ENCODE measurements at places on chromosomes 7 and 10. TPM values are rescaled to one million over a fixed set of nuclear protein-coding genes. Genes with fewer than 3 reads are reported as not detected.
A peak's percentile ranks its signal among the peaks of the same experiment; 100 is the strongest.

GRCh38 chr10:64394744-64395143 lies 873.5 kb downstream of the REEP3 start:
- H3K4me3 ChIP-seq: no peak overlapping the region
- no peaks in the 10 kb centered on the region for H3K36me3 ChIP-seq
- no peak for DNase-seq
- no peaks in the 10 kb centered on the region for H3K4me1 ChIP-seq

DNA sequence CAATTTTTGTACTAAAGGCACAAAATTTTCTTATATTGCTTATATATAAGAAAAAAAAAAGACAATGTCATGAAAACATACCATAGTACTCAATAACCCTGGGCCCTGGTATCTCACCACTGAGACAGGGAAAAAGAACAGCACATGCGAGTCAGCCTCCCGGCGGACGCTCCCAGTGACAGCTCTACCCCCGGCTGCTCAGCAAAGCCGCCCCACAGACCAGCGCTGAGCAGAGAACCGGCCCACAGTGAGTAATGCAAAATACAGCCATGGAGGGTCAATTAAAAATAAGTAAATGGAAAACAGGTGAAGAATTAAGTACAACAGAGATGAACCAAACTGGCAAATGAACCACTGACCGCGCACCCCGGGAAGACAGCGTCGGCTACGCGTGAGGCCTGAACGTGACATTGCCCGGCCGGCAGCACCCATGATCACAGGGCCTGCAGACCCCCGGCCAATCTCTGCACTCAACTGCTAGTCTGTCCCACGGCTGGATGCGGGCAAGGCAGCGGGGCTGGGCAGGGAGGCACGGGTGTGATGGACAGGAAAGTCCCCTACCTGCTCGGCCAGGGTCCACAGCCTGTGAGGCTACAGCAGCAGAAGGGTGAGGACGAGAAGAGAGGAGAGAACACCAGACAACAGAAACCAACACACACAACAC lies 175.9 kb downstream of the ZMYND11 start:
- no peak overlapping the region for H3K27ac ChIP-seq
- peaks cover 38% of the 10 kb centered on the region for H3K4me1 ChIP-seq
- H3K4me3 ChIP-seq: no peak overlapping the region
- H3K36me3 ChIP-seq: no peaks in the 10 kb centered on the region
- H3K27me3 ChIP-seq: no peaks in the 10 kb centered on the region
- no peak for DNase-seq

Gene TMEM120A
- total RNA-seq: 18.9 TPM

DNA sequence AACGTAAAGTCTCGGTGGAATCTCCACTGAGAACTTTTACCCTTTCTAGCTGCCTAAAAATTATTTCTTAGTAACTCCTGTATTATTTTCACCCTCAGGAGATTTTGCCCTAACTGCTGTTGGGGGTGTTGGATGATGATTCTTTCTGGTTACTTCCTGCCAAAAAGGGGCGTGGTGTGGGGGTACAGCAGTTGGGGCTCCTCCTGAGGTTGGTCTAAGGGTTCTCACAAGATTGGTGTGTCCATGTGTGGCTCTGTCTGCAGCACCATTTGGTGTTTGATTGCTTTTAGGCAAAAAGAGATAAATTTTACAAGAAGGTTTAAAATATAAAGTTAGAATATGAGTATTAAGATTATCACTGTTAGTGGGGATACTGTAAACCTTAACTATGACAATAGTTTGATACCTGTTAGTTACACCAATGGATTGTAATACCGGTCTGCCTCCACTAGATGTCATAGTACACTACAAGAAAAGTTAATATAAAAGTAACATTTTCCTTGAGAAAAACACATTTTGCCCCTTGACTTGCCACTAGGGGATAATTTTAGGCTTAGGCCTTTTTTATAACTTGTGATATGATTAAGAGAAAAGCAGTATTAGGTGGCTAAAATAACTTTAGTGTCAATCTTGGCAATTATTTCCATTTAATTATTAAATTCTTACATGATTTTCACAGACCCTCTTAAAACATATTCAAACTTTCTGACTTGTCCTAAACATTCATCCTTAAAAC lies 928.7 kb downstream of the IPMK start:
- no peak overlapping the region for H3K4me3 ChIP-seq
- peak; percentile 55 for DNase-seq
- no peaks in the 10 kb centered on the region for H3K4me1 ChIP-seq
- no peaks in the 10 kb centered on the region for H3K27me3 ChIP-seq
- no peak overlapping the region for H3K27ac ChIP-seq

- H3K36me3 ChIP-seq: no peaks in the 10 kb centered on the region
- peaks cover 41% of the 10 kb centered on the region for H3K27me3 ChIP-seq
- no peaks in the 10 kb centered on the region for H3K4me1 ChIP-seq
- no peak overlapping the region for H3K27ac ChIP-seq
- H3K4me3 ChIP-seq: no peak overlapping the region
- no peak for DNase-seq
Observed at GRCh38 chr7:112515989-112516388, 35.2 kb downstream of the LSMEM1 start.

Gene MKI67
- 242 TPM for total RNA-seq

Gene ANXA8
- total RNA-seq: not detected

DNA sequence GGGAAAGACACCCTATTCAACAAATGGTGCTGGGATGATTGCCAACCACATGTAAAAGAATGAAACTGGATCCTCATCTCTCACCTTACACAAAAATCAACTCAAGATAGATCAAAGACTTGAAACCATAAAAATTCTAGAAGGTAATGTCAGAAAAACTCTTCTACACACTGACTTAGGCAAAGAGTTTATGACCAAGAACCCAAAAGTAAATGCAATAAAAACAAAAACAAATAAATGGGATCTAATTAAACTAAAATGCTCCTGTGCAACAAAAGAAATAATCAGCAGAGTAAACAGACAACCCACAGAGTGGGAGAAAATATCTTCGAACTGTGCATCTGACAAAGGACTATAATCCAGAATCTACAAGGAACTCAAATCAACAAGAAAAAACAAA lies 504.2 kb upstream of the MBL2 start:
- DNase-seq: no peak
- H3K27me3 ChIP-seq: no peaks in the 10 kb centered on the region
- no peaks in the 10 kb centered on the region for H3K4me1 ChIP-seq
- no peak overlapping the region for H3K27ac ChIP-seq

- DNase-seq: no peak
- no peaks in the 10 kb centered on the region for H3K27me3 ChIP-seq
- no peaks in the 10 kb centered on the region for H3K4me1 ChIP-seq
- no peak overlapping the region for H3K4me3 ChIP-seq
Observed at GRCh38 chr10:133442191-133442966, 11.4 kb upstream of the SCART1 start.

- H3K36me3 ChIP-seq: no peaks in the 10 kb centered on the region
- DNase-seq: no peak
Observed at GRCh38 chr10:132383751-132384196, 13.2 kb upstream of the PWWP2B start.

GRCh38 chr7:68420342-68421192 lies 1177.7 kb upstream of the AUTS2 start:
- H3K27me3 ChIP-seq: no peaks in the 10 kb centered on the region
- no peak overlapping the region for H3K4me3 ChIP-seq
- H3K4me1 ChIP-seq: peaks cover 4% of the 10 kb centered on the region
- no peaks in the 10 kb centered on the region for H3K36me3 ChIP-seq
- no peak for DNase-seq

DNA sequence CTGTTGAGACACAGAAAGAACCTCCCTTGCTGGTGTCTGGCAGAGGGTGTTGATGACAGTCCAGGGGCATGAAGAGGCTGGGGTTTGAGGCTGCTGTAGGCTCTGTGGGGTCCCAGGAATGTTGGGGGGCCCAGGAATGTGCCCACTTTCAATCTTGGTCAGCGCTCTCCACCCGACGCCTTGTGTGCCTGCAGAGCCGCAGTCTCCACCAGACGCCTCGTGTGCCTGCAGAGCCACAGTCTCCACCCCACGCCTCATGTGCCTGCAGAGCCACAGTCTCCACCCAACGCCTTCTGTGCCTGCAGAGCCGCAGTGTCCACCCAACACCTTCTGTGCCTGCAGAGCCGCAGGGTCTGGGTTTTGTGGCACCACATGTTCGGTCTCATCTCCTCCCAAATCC lies 84.0 kb downstream of the ADARB2 start:
- H3K36me3 ChIP-seq: no peaks in the 10 kb centered on the region
- H3K4me1 ChIP-seq: no peaks in the 10 kb centered on the region
- H3K27me3 ChIP-seq: peaks cover 65% of the 10 kb centered on the region

Gene LMOD2
- not detected for total RNA-seq

GRCh38 chr10:78505657-78506056 lies 472.0 kb downstream of the RPS24 start:
- no peaks in the 10 kb centered on the region for H3K36me3 ChIP-seq
- no peaks in the 10 kb centered on the region for H3K27me3 ChIP-seq

DNA sequence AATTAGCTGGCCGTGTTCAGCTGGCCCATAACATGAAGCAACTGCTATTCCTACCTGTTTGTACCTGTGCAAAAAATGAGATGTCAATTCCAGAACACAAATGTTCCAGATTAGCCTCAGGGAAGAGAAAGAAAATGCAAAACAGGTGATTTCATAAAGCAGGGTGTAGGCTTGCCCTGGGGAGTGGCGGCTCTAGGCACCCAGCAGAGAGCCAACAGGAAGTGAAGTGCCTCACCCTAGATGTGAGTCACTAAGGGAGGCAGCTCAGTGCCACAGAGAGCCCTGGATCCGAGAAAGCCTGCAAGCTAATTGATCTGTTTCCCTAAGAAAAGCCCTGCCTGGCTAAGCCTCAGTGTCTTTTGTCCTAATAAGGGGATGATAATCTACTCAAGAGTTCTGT lies 240.0 kb downstream of the ARHGAP21 start:
- H3K27ac ChIP-seq: peak overlapping the region; percentile 62
- H3K4me1 ChIP-seq: peaks cover 41% of the 10 kb centered on the region
- H3K4me3 ChIP-seq: no peak overlapping the region
- H3K36me3 ChIP-seq: peaks cover 38% of the 10 kb centered on the region
- H3K27me3 ChIP-seq: no peaks in the 10 kb centered on the region
- DNase-seq: peak; percentile 95

DNA sequence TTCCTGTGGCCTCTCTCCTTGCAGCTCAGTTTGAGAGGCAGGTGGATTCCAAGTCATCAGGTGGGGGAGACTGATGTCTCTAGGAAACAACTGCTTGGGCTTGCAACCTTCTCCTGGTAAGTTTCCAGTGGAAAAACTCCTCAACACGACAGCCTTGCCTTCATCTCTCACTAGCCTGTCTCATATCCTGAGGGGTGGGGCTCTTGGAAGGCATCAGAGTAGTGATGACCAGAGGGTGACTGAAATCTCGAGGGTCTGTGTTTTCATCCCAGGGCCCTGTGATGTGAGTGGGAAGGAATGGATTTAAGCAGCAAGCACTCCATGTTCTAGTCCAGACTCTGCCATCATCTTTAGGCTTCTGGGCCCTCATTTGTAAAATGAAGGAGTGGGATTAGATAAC lies 107.0 kb downstream of the NRP1 start:
- no peak for DNase-seq
- H3K27ac ChIP-seq: peak overlapping the region; percentile 39
- no peak overlapping the region for H3K4me3 ChIP-seq
- no peaks in the 10 kb centered on the region for H3K36me3 ChIP-seq
- H3K4me1 ChIP-seq: peaks cover 43% of the 10 kb centered on the region
- no peaks in the 10 kb centered on the region for H3K27me3 ChIP-seq

Gene GRK5
- total RNA-seq: 58.2 TPM

GRCh38 chr10:76778914-76779795 lies 858.5 kb downstream of the KCNMA1 start:
- no peaks in the 10 kb centered on the region for H3K36me3 ChIP-seq
- DNase-seq: peak; percentile 24
- H3K27me3 ChIP-seq: no peaks in the 10 kb centered on the region
- H3K4me1 ChIP-seq: no peaks in the 10 kb centered on the region
- no peak overlapping the region for H3K27ac ChIP-seq

- H3K36me3 ChIP-seq: no peaks in the 10 kb centered on the region
- no peaks in the 10 kb centered on the region for H3K4me1 ChIP-seq
- peaks cover 15% of the 10 kb centered on the region for H3K27me3 ChIP-seq
- H3K4me3 ChIP-seq: no peak overlapping the region
- no peak for DNase-seq
Observed at GRCh38 chr10:49784681-49785080, 22.6 kb upstream of the OGDHL start.

DNA sequence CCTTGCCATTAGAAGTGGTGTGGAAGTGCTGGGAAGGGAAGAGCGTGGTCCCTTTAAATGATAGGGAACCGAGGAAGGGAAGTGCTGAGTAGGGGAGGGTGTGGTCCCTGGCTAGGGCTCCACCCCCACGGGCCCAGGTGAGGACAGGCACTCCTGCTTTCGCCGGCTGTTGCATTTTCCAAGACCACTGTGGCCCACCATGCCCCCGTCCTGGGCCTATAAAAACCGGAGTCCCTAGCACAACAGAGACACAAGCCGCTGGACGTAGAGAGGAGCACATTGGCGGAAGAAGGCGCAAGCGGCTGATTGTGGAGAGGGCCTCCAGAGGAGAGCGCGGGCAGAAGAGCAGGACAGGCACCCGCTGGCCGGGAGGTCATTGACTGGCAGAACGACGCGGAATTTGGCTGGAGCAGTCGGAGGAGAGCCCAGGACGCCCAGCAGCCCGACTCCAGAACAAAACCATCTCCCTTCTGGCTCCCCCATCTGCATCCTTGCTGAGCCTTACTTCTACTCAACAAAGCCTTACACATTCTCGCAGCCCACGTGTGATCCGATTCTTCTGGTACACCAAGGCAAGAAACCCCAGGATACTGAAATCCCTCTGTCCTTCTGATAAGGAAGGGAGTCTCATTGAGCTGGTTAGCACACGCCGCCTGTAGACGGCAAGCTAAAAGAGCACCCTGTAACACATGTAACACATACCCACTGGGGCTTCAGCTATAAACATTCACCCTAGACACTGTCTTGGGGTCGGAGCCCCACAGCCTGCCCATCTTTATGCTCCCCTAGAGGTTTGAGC lies 146.2 kb upstream of the LYZL1 start:
- no peak overlapping the region for H3K27ac ChIP-seq
- H3K4me3 ChIP-seq: no peak overlapping the region
- no peaks in the 10 kb centered on the region for H3K27me3 ChIP-seq
- no peaks in the 10 kb centered on the region for H3K36me3 ChIP-seq
- H3K4me1 ChIP-seq: peaks cover 9% of the 10 kb centered on the region

GRCh38 chr10:102230861-102231356 lies 4.8 kb downstream of the ELOVL3 start:
- no peak overlapping the region for H3K27ac ChIP-seq
- H3K27me3 ChIP-seq: peaks cover 13% of the 10 kb centered on the region
- no peaks in the 10 kb centered on the region for H3K36me3 ChIP-seq
- H3K4me3 ChIP-seq: peak overlapping the region; percentile 60
- H3K4me1 ChIP-seq: peaks cover 11% of the 10 kb centered on the region

DNA sequence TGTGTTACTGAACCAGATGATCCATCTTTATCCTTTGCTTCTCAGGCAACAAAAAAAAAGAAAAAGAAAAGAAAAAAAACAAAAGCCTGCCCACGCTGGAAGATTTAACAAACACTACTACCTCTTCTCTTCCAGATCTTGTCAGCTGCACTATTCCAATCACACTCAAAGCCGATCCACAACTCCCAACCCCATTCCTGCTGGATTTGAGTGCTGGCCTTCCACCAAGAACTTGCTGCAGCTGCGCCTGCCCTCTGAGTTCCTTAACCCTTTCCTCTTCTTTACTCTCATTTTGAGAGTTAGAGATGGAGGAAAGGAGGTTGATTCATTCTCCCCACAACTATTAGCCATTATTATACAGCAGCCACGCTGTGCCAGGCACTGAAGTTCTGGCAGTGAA lies 16.0 kb upstream of the ITGA8 start:
- H3K27ac ChIP-seq: no peak overlapping the region
- DNase-seq: no peak
- no peak overlapping the region for H3K4me3 ChIP-seq
- no peaks in the 10 kb centered on the region for H3K36me3 ChIP-seq

All from A673 (cell line).